ENCODE measurements at places on chromosomes 6 and 20.

DNA sequence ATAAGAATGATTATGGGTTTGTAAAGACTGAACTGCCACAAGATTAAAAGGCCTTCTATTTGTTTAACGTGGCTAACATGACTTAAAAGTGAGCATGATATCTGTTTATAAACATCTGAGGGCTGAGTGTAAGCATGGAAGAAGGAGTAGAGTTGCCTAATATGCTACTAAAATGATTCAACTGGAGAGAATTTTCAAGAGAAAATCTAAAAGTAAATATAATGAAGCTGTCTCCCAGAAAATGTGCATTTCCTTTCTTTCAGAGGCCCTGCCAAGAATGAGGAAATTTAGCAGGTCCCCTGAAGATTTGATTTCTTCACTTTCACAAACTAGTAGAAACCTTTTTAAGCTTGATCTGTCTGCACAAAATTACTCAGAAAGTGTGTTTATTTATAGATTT lies 4.2 kb upstream of the EYA4 start:
- no peak for DNase-seq

DNA sequence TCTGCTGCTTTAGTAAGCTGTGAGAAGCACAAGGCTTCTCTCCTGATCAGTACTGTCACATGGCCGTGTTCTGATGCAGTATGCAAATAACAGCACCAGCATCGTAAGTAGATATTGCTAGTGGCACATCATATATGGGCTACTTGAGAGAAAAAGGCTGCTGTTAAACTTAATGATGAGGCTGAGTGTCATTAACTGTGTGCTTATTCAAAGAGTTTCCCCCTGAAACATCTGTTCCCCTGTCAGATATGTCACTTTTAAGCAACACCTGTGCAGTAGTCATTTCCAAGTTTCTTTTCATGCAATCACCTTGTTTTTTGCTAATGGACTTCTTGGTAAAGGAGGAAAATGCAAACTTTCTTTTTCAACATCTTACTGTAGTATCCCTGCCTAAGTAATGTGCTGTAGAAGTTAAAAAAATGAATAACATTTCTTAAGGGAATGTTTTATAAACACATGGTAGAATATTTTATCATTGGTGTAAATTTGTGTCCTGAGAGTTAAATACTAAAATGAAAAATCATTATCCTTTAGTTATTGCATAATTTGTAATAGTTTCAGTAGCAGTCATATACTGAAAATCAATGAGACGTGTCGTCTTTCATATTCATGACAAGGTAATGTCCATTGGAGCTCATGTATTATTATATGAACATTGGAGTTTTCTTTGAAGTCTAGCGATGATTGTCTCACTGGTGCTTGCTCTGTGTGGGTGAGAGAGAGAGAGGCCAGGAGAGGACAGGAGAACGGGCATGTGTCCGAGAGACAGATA lies 366.3 kb downstream of the CDKAL1 start:
- DNase-seq: no peak

DNA sequence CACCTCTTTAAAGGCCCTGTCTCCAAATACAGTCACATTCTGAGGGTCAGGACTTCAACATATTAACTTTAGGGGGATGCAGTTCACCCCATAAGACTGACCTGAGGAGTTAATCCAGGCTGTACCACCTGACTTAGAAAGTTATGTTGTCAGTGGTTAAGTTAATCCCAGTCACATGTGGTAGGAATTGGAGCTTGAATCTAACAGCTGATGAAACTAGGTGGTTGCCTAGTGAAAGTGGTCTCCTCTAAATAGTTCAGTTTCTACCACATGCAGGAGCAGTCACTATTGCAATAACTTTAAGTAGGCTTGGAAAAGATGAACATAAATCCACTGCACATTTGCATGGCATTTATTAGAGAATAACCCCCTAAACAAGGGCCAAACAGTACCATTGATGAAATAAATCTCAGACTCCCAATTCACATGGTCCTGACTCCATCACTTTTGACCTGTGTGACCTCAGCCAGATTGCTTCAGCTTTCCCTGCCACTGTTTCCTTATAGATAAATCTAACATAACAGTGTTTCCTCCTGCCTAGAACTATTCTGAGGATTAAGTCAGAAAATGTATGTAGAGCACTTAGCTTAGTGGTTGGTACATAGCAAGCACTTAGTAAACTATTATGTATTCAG lies 20.1 kb downstream of the SAMD5 start:
- DNase-seq: no peak

DNA sequence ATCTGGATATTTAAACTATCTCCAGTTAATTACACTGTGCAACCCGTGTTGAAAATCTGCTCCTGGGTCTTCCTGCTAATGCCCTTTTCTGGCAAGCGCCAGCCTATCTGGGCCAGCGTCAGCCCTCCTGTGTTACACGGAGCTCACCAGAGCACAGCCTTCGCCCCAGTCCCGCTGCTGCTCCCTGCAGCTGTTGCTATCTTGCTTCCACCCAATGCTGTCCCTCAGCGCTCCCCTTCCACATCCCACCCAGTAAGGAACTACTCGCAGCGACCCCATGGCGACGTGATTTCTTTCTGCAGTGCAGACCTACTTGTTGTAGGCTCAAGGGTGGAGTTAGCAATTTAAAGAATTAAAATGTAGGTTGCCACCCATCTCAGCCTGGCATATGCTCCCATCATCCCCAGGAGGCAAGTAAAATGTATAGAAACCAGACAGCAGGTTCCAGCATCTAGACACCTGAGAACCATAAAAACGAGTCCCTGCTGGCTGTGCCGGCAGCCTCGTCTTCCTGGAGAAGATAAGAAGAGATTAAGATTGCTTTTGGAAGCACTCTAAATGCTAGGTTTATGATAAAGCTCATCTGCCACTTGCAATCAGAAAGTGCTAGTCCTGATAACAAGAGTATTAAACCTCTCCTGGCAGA lies 254.3 kb upstream of the FOXQ1 start:
- DNase-seq: no peak

DNA sequence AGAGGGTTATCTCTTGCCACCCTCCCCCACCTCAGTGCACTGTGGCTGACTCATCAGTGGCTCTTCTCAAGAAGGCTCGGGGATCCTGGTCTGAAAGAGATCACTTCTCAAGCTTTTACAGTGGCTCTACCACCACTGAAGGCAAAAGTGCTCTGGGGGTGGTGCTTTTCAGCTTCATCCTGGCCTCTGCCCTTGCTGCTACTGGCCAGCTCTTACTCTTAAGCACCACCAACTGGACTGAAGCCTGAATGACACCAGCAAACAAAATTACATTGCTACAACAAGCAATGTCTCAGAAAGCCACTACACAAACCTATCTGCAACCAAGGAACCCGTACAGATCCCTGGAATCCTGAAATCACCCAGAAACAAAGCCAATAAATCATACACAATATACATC lies 402.1 kb downstream of the EPHA7 start:
- no peak for DNase-seq

DNA sequence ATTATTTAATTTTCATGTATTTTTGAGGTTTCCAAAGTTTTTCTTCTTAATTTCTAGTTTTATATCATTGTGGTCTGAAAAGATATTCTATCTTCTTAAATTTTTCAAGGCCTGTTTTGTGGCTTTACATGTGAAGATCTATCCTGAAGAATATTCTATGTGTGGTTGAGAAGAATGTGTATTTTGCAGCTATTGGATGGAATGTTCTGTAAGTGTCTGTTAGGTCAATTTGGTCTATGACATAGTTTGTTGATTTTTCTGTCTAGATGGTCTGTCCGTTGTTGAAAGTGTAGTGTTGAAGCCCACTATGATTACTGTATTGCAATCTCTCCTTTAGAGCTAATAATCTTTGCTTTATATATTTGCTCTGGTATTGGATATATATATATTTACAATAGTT lies 125.7 kb downstream of the CRYBG1 start:
- no peak for DNase-seq

DNA sequence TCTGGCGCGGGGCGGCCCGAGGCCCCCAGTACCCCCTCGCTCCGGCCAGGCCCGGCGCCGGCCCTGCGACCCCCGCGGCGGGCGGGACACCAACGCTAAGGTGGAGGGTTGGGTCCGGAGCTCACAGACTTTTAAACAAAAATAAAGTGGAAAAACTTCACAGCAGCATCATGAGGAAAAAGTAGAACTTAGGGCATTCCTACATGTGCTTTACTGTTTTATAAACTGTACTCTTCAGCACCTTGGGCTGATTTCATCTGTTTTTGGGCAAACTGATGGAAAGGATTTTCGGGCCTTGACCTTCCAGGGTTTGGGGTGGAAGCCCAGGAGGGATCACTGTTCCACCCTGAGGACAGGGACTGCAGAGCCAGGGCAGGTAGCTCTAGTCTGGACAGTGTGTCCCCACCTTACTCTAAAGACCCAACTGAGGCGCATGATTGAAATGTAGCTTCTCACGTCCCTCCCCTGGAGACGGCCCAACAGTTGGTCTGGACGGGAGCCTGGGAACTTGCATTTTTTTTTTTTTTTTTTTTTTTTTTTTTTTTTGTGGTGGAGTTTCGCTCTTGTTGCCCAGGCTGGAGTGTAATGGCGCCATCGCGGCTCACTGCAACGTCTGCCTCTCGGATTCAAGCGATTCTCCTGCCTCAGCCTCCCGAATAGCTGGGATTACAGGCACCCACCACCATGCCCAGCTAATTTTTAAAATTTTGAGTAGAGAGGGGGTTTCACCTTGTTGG lies 740 bp downstream of the NELFCD start:
- no peak for DNase-seq
